PC-3 (cell line): ENCODE measurements at places on chromosomes 11 and 22. TPM values are rescaled to one million over a fixed set of nuclear protein-coding genes. Genes with fewer than 3 reads are reported as not detected.

SLC16A8 gene
- total RNA-seq = not detected in 2 replicates

NLRP10 gene
- 1.9 and 8.9 TPM in 2 replicates for total RNA-seq

CYP2D6 gene
- total RNA-seq = 0.52 and 0.55 TPM in 2 replicates

DNA sequence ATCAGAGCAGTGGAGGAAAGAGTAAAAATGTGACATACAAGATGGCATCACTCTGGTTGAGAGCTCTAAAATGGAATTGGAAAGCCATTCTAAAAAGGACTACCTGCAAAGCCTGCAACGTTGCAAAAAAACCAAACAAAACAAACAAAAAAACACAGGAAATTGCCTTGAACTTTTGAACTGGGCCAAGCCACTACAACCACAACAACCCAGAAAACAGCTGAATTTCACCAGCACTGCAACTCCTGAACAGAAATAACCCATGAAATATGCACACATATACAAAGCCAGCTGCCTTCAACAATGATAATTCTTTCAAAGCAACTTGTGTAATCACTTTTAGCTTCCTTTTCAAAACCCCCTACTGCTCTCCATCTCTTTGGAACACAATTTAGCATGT is 326.6 kb upstream of the LRRC4C start:
- DNase-seq = peak; percentile 58

RTN4RL2 gene
- total RNA-seq = 3.5 and 6.5 TPM in 2 replicates

P2RX6 gene
- 1.1 TPM in 1 of 2 replicates, not detected in the other for total RNA-seq

GRCh38 chr11:45500451-45500850 is 165.0 kb downstream of the CHST1 start:
- no peak for DNase-seq

DNA sequence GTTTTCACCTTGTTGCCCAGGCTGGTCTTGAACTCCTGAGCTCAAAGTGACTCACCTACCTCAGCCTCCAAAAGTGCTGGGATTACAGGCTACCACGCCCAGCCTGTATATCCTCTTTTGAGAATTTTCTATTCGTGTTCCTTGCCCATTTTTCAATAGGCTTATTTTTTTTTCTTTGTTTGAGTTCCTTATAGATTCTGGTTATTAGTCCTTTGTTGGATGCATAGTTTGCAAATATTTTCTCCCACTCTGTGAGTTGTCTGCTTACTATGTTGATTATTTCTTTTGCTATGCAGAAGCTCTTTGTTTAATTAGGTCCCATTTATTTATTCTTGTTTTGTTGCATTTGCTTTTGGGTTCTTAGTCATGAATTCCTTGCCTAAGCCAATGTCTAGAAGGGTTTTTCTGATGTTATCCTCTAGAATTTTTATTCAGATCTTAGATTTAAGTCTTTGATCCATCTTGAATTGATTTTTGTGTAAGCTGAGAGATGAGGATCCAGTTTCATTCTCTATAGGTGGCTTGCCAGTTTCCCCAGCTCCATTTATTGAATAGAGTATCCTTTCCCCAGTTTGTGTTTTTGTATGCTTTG is 17.7 kb upstream of the ZBED5 start:
- peak; percentile 81 for DNase-seq

- DNase-seq = no peak
Observed at GRCh38 chr11:501683-502287, 5.3 kb downstream of the RNH1 start.

DNA sequence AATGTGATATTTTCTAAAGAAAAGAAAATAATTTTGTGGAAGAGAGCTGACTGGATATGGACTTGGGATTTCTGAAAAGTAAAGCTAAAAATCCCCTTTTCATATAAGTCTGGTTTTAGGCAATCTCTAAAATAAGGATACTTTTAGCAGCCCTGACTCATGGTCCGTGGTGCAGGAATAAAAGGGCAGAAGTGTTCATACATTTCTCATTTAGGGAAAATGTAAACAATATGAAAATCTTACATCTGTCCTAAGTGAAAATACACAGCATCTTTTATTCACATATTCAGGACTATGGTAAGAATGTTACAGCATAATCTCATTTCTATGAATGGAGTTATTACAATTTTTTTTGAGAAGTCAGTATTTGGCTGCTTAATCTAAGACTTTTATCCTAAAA is 735 bp upstream of the ETS1 start:
- no peak for DNase-seq

MOGAT2 gene
- not detected in 2 replicates for total RNA-seq

- no peak for DNase-seq
Observed at GRCh38 chr11:128941110-128941509, 1.6 kb downstream of the TP53AIP1 start.

DNA sequence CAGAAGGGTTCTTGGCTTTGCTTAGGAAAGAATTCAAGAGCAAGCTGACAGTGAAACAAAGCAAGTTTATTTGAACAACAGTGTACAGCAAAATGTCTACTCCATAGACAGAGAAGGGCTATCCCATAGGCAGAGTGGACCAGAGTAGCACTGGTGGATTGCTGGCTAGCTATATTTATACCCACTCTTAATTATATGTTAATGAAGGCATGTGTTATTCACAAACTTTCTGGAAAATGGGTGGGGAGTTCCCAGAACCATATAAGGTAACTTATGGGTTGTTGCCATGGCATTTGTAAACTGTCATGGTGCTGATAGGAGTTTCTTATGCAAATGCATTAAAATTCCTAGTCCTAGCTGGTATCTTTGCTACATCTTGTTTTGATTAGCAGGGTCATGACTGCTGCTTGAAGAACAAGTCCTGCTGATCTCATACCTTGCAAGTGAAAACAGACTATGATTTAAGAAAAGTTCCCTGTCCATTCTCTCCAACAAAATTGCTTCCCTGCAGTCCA is 330.5 kb downstream of the BUD13 start:
- DNase-seq = no peak

DRD4 gene
- total RNA-seq = 0.11 TPM in 1 of 2 replicates, not detected in the other

ROBO4 gene
- total RNA-seq = 1.6 and 9.7 TPM in 2 replicates

DNA sequence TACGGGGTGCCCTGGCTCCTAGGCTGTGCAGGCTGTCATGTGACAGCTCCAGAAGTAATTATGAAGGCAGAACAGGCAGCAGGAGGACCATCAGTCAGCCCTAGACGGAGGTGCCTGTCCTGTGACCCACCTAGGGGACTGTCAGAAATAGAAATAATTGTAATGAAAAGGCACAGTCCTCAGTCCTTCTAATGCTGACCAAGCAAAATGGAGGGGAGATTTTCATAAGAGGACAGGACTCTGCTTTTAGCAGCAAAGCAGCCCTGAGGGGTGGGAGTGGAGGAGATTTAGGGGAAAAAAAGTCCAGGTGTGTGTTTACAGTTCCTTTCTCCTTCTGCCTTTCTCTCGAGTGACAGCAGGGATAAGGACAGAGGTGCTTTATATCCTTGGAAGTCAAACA is 108.3 kb upstream of the KIRREL3 start:
- DNase-seq = no peak

GRCh38 chr11:86179646-86180064 is 64.9 kb upstream of the EED start:
- DNase-seq = peak; percentile 50

DNA sequence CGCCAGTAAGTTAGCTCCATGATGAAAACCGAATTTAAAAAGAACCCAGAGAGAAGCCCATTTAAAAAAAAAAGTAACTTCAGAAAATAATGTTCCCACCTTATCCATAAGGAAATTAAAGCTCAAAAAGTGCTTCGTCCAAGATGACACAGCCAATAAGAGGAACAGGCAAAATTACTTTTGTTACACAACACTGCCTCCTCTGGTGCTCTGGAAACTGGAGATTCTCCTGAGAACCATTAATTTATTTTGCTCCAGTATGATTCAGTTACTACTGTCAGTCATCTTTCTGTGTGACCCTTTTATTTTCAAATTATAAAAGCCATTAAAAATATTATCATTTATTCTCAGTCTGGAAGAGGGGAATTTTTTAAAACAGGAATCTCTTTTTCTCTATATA is 2.0 kb downstream of the IFT27 start:
- DNase-seq = peak; percentile 66

METTL15 gene
- 5.8 and 12.4 TPM in 2 replicates for total RNA-seq

- no peak for DNase-seq
Observed at GRCh38 chr22:37219533-37219932, 7.3 kb upstream of the SSTR3 start.

DNA sequence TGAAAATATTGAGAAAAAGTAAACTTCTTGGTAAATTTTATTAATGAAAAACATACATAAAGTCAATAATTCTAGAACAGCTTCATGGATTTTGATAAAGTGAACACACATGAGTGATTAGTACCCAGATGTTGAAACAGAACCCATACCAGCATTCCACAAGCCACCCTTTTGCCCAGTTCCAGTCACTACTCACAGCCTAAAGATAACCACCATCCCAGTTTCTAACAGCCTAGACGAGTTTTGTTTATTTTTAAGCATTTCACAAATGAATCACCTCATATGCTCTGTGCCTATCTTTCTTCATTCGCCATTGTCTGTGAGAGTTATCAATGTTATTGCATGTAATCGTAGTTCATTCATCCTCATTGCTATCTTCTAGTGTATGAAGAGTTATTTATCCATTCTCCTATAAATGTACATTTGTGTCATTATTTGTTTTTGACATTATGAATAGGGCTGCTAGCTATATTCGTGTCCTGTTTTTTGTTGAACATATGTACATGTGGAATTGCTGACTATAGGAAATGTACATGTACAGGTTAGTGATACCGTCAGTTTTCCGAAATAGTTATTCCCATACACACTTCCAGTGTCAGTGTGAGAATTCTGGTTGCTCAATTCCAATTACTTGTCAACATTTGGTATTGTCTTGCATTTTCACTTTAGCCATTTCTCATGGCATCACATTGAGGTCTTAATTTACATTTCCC is 44.5 kb upstream of the TEAD1 start:
- DNase-seq = peak; percentile 50

LINC01488 gene
- total RNA-seq = not detected in 2 replicates

GRCh38 chr11:73366265-73366610 is 10.0 kb upstream of the RELT start:
- DNase-seq = no peak

DNA sequence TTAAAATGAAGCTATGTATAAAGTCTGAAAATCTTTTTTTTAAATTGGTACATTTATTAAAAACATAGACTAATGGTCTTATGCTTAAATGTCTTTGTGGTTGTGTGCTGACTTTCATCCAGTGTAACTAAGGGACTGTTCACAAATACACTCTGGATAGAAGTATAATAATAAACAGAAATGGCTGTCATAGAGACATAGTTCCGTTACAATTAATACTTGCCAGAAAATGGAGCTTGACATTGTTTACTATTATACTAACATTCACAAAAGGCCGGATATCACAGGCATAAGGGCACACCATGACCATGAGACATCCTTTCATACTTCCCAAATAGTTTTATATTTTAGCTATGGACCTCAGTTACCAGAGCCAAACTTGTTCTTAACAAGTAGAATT is 161.3 kb downstream of the DDX10 start:
- DNase-seq = no peak

GRCh38 chr11:14980854-14981253 is 8.7 kb upstream of the CALCA start:
- DNase-seq = peak; percentile 23

DEFB108B gene
- not detected in 2 replicates for total RNA-seq

H19 gene
- total RNA-seq = not detected in 2 replicates

DNA sequence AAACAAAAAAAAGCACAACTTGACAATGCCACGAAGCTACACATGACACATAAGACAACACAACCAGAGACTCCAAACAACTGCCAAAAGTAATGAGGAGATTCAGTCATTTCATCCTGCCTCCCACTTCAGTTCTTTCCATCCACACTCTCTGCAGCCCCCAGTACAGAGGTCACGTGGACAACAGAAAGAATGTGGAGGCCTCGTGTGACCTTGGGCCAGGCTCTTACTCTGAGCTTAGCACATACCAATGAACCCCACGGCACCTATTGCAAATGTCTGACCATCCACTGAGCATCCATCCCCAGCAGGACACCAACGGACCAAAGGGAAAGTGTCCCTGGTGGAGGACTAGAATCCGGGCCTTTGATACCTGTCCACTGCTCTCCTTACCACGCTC is 12.5 kb downstream of the CBX7 start:
- DNase-seq = no peak

C11orf91 gene
- total RNA-seq = 1.0 TPM in 1 of 2 replicates, not detected in the other

DNA sequence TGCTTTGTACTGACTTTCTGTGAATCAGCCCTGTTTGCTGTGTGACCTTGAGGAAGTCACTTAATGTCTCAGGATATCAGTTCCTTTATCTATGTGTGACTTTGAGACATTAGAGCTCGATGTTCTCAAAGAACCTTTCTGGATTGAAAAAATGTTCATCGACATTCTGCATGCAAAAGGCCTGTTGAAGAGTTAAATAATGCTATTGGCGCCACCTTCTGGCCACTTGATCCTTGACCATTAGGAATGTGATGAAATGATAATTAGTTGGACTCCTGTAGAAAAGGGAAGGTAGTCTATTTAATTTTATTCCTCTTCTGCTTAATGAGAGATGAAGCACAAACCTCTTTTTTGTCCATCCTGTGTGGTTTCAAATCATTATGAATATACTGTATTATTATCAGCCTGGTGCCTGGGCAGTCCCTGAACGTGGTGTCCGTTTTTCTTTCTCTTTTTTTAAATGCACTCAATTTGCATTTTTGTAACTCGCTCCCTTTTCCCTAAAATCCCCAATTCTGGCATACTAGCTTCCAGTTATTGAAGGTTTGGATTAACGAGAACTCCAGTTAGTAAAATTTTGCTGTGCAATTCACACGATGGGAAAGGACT is 20.7 kb downstream of the ELF5 start:
- peak; percentile 72 for DNase-seq

SOX10 gene
- 1.1 TPM in 1 of 2 replicates, not detected in the other for total RNA-seq

GRCh38 chr22:19973551-19974267 is 32.1 kb upstream of the TXNRD2 start:
- no peak for DNase-seq

DNA sequence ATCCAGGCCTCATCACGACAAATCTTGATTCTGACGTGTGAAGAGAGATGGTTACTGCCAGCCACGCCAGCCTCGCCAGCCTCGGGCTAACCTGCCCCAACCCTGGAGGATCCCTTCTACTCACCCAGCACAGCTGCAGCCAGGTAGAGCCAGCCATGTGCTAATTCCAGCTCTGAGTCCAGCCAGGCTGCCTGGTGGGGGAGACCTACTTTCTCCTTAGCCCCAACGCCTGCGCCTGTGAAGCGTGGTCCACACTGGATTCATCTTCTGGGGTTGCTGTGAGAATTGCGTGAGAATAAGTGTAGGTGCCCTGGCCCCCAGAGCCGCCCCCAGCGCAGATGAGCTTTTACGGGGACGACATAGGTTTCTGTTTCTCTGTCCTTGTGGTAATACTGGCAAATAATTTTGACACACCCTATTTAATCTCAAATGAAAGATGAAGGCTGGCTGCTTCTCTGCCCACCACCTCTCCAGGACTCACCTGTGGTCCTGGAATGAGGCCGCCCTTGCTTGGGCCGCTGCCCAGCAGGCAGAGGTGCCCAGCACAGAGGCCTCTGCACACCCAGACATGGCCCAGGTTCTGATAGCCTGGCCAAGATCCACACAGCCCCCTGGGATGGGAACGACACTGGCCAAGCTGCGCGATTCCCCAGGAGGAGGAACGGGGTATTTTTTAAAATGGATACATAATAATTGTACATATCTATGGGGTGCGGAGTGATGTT is 528.4 kb downstream of the TBC1D22A start:
- DNase-seq = no peak

GRCh38 chr11:132060567-132060966 is 690.2 kb downstream of the NTM start:
- peak; percentile 67 for DNase-seq
